Astrocyte (in vitro differentiated cells and primary cell): ENCODE measurements at places on chromosomes 2 and 18. TPM values are rescaled to one million over a fixed set of nuclear protein-coding genes. Genes with fewer than 3 reads are reported as not detected.

GRCh38 chr18:35136885-35137284 lies 95.7 kb downstream of the MAPRE2 start:
- no peak for DNase-seq

- DNase-seq, result peak; percentile 64
Observed at GRCh38 chr2:74440378-74441169, 1.2 kb downstream of the RTKN start.

Gene SMYD5
- total RNA-seq, result 12.8 and 14.5 TPM in 2 replicates

Gene IL36A
- not detected in 2 replicates for total RNA-seq

Gene SRD5A2
- total RNA-seq, result not detected in 2 replicates
